GM04503 (cell line): ENCODE measurements at places on chromosomes 5 and 9.

DNA sequence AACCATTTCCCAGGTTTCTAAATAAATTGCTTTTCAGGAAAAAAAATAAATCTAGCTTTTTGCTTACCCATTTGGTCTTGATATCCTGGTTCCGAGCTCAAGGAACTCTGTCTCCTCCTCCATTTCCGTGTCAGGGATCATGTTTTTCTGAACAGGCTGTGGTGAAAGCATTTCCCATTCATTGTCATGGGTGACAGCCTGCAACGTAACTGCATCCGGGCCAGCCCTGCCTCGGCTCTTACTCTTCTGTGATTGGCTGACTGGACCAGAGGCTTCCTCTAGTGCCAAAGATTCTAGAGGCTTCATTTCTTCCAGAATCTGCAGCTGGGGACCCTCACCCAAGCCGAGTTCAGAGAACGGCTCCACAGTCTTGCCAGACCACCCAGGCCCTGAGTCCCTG is 61.0 kb upstream of the PCA3 start:
- no peak for DNase-seq

GRCh38 chr9:13719446-13719845 is 440.0 kb upstream of the MPDZ start:
- no peak for DNase-seq

- DNase-seq = no peak
Observed at GRCh38 chr5:60529001-60529400, 171.0 kb downstream of the DEPDC1B start.

GRCh38 chr5:150141544-150142184 is 14.0 kb downstream of the PDGFRB start:
- DNase-seq = no peak

DNA sequence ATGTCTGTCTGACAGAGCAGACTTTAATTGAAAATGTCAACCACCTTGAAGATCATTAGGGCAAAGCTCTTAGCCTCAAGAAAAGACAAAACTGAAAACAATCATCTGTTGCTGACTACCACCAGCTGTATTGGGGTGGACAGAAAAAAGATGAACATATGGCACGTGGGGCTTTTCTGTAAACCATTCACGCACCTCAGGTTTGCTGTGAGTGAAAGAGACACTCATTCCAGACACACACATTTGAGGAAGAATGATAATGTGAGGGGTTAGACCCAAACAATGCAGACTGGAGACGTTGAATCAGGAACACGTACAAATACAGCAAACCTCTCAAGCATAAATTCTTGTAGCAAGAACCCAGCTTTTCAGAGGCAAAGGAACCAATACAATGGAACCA is 158.7 kb downstream of the EBF1 start:
- DNase-seq = no peak

GRCh38 chr9:133405508-133406438 is 12.0 kb downstream of the REXO4 start:
- DNase-seq = peak; percentile 39

GRCh38 chr5:35938568-35939227 is at the start of gene CAPSL:
CAPSL (minus strand) TSS chr5:35938622; CDS start chr5:35921120, 17,502 bp downstream.
- DNase-seq = peak; percentile 44

GRCh38 chr9:71638627-71639026 is 129.7 kb downstream of the CEMIP2 start:
- DNase-seq = no peak

GRCh38 chr9:112558476-112558875 is 71.8 kb downstream of the KIAA1958 start:
- DNase-seq = peak; percentile 72
